ENCODE measurements at places on chromosomes 13 and 19. TPM values are rescaled to one million over a fixed set of nuclear protein-coding genes. Genes with fewer than 3 reads are reported as not detected.

IGFL1 gene
- not detected for total RNA-seq

KPTN gene
- total RNA-seq = 0.91 TPM

NFIX gene
- total RNA-seq = 97.5 TPM

ZBTB45 gene
- total RNA-seq = 5.9 TPM

SERPINE3 gene
- total RNA-seq = not detected
